ENCODE measurements at places on chromosomes 12 and 14.

DNA sequence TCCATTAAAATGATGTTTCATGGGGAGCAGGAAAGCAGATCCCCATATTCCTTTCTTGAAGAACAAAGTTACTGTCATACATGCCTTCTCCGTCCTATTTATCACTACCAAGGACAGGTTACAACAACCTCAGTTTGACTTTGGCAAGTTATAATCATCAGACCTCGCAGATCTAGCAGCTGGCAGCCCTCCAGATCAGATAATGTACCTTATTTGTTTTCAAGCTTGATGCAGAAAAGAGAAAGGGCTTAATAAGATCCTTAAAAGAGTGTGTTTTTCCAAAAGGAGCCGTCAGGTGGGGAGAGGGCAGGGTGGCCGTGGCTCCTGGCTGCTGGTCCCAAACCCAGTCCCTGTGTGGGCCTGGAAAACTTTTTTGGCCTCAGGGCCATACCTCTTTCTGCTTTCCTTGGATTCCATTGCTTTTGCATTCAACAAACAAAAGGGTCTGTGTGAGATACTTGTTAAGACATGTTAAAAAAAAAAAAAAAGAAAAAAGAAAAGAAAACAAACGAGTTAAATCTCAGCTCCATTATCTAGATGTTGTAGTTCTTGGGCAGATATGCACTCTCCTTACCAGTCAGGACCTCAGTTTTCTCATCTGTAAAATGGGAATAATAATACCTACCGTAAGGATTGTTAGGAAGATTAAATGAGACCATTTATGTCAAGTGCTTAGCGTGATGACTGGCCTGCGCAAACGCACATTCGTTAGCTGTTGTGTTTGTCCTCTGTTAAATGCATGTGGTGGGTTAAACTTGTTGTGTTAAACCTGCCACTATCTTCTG is 64.6 kb downstream of the B4GALNT3 start:
- DNase-seq: no peak

DNA sequence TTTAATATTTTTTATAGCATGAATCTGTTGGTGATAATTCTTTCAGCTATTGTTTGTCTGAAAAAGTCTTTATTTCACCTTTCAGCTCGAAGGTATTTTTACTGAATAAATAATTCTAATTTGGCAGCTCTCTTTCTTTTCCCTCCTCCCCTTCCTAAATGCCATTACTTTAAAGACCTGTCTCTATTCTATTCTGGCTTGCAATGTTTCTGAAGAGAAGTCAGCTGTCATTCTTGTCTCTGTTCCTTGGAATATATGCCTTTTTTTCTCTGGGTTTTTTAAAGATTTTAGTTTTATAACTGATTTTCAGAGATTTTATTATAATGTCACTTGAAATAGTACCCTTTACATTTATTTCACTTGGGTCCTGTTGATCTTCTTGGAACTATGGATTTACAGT is 237.9 kb upstream of the DAAM1 start:
- no peak for DNase-seq

DNA sequence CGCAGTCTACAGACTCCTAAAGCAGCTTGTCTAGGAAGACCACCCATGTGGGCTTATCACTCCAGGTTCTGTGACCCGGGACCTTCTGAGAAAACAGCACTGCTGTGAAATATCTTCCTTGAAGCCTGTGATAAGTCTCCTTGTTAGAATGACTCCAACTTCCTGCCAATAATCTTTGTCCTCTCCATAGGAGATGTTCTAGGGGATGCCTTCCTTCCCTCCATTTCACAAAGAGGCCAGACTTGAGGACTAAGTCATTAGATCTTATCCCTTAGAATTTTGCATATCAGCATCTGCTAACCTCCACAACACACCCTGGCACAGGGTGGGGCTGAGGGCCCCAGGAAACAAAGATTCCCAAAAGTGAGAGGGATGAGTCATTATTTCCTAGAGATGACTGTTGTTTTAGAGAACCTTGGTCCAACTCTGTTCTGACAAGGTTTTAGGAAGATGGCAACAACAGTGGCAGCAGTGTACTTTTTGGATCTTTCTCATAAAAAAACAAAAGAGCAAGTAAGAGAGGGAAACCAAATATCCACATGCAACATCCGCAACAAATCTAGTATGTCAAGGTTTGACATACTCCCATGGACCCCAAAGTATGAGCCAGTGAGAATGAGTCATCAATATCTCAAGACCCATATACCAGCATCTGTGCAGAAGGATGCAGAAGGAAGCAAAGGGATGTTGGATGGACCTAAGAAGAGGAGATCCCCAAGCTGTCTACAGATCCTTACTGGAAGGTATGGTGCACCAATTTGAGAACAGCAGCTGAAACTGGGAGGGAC is 6.0 kb downstream of the LTB4R start:
- no peak for DNase-seq

GRCh38 chr12:91811481-91812287 is 334.0 kb downstream of the BTG1 start:
- DNase-seq: peak; percentile 38

- no peak for DNase-seq
Observed at GRCh38 chr12:58174316-58174715, 232.9 kb downstream of the ATP23 start.

DNA sequence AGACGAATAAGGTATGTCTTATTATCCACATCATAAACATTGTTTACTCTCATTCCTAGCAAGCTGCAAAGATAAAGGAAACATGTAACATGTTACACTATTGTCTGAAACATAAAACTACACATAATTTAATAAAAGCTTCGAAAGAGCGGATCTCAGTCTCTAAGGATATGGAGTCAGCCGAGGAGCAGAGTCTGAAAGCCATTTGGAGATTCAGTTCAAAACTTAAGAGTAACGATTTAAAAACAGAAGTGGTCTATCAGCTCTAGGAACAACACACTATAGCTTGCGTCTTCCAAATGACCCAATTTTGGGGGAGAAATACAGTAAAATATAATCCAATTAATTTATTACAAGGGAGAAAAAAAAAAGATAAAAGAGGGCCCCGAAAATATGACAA is 775 bp downstream of the NEMF start:
- no peak for DNase-seq

GRCh38 chr12:80056845-80057244 is 42.5 kb upstream of the OTOGL start:
- no peak for DNase-seq

- DNase-seq: no peak
Observed at GRCh38 chr12:103572312-103573045, 14.6 kb upstream of the STAB2 start.

- DNase-seq: no peak
Observed at GRCh38 chr14:83251402-83251801, 1717.7 kb upstream of the SEL1L start.

GRCh38 chr14:29687071-29687765 is 240.4 kb downstream of the PRKD1 start:
- no peak for DNase-seq

DNA sequence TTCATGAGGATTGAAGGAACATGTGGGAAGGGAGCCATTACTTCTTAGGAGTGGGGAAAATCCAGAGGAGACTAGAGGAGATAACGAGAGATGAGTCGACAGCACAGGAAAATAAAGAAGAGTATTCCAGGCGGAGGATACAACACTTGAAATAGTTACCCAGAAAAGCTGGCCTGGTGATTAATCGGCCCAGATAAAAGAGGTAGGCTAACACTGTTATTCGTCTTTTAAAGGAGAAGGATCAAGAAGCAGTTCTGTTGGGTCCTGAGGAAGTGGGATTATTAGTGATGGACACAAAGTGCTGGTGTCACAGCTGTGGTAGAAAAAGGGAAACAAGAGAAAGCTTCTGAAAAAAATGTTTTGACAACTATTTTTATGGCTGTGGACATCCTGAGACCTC is 425.3 kb downstream of the ZFP36L1 start:
- DNase-seq: no peak

- DNase-seq: no peak
Observed at GRCh38 chr14:31266437-31267331, 59.1 kb upstream of the HECTD1 start.

DNA sequence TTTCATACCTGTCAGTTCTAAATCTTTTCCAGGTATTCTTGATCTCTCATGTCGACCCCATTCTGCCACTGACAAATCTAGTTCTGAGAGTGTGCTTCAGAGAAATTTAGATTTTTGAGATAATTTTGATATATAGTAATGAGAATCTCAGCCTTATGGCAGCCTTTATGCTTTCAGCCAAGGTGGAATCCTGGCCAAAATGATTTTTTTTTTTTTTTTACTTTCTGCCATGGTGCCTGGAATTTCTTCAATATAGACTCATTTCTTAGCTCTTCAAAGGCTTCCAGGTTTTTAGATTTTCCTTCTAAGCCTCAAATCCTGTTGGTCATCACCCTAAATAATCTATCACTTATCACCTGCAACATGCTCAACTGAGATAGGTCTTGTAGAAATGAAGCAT is 926.6 kb downstream of the NRXN3 start:
- DNase-seq: no peak

GRCh38 chr12:72729451-72730010 is 457.4 kb downstream of the TRHDE start:
- DNase-seq: no peak

DNA sequence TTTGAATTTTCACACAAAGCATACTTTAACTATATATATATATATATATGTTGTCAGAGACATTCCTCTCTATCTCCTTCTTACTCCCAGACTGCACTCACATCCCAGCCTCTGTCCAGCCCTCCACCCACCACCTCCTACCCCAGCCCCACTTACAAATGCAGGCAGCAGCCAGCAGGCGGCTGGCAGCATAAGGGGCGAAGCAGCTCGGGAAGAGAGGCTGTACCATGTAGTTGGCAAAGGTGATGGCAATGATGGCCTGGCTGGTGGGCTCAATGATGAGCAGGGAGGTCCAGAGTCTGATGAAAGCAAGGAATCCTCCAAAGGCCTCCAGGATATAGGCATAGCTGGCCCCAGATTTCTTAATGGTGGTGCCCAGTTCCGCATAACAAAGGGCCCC is 2.5 kb downstream of the SLC7A7 start:
- no peak for DNase-seq

DNA sequence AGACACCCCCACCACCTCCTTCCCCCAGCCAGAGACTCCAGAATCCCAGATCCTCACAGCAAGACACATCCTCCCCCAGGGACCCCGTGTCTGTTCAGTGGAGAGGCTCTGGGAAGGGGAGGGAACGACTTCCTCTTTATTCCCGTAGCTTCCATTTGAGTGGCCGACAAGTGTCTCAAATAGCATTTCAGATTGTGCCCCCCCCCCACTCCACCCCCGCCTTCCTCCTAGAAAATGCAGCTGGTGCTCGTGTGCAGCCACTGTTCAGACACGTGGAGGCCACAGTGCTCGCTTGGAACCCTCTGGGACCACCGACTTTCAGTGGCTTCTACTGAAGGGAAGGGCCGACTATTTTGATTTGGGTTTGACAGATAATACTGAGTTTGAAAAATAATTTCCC is 14.3 kb downstream of the PPP2R5C start:
- DNase-seq: no peak

DNA sequence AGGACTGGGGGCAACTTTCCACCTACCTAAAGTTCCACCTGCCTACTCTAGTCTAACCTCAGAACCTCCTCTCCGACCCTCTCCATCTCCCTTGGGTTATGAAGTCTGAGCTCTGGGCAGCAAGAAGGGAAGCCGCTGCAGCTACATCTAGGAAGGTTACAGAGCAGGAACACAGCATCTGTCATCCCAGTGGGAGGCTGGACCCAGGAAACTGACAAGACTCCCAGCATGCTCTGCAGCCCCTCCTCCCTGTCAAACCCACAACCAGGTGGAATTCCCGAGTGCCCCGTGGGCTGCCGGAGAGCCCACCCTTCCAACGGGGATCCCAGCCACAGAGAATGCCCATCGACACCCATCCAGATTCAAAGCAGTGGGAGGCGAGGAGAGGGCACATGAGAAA is 2.1 kb downstream of the TESC start:
- no peak for DNase-seq

DNA sequence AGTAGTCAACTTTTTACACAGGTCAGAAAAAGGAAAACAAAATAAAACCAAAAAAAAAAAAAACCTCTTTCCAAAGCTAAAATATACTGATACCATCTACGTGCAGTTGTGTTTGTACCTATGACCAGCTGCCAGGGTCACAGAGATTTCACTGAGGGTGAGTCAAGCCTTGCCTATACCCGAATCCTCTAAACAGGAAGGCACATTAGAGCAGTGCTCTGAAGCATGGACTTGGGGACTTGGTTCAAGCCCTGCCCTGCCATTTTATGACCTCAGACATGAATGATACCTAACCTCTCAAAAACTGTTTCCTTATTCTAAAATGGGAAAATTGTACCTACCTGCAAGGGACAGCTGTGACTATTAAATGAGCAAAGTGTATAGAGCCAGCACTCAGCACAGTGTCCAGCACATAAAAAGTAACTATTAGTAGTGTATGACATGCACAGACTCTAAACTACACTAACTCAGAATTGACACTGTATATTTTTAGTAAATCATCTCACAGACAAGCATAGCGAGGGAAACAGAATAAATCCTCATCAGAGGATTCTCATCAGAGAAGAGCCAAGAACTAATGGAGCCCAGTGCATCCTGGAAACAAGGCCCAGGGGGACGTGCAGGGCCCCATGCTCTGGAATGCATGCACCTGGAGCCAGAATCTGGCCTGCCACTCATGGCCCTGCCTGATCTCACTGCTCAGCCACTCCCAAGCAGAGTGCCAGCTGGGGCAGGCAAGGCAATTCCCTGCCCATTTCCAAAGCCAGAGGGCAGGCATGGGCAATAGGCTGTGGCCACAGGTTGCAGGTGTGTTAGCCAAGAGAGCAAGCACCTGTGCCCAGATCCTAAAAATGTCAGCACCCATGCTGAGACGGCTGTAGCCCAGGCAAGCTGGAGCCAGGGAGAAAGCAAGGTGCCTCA is 57.0 kb downstream of the NT5DC3 start:
- DNase-seq: no peak

GRCh38 chr12:5083955-5084849 is 40.5 kb downstream of the KCNA5 start:
- no peak for DNase-seq

DNA sequence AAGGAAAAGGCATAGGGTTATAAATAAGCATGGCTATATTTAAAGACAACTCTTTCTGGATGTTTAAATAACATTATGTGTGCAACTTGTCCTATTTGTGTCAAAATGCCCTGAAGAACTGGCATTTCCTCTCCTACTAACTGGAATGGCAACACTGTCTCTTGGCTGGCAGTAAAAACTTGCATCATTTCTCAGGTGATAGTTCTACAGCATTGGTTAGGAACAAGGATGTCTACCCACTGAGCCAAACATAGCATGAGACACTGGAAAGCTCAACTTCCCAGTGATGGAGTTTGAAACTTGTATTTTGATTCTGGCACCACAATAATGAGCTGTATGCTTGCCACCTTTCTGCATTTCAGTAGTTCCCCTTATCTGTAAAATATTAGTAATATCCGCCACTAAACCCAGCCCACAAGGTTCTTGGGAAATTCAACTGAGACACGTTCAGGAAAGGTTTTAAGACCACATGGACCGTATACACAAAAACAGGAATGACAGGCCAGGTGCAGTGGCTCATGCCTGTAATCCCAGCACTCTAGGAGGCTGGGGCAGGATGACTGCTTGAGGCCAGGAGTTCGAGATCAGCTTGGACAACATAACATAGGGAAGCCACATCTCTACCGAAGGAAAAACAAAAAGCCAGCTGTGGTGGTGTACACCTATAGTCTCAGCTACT is 5.1 kb downstream of the SLC38A2 start:
- DNase-seq: no peak

Data from NCI-H1048 (cell line).